ENCODE measurements at places on chromosomes 2 and 18. TPM values are rescaled to one million over a fixed set of nuclear protein-coding genes. Genes with fewer than 3 reads are reported as not detected.

DNA sequence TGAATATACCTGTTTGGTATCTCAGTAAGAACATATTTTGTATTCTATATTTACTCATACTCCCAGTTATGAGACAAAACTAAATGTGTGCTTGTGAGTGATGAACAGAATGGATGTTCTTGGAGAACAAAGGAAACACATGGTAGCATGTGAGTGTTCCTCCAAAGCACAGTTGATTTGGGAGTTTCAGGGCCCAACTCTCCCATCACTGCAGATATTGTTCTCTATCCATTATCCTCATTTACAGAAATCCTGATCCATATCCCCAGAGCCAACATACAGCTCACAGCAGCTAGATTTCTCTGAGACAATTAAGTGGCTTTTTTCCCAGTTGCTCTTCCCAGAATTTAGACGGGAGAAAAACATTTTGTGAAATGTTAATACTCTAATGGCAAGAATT, 75.6 kb upstream of the MAPRE2 start:
- DNase-seq, result no peak

The DARS1 gene
- 88.3 TPM for total RNA-seq

The KCNK3 gene
- total RNA-seq, result 0.03 TPM

The SNORC gene
- 0.30 TPM for total RNA-seq

The UGT1A8 gene
- 15.1 TPM for total RNA-seq

DNA sequence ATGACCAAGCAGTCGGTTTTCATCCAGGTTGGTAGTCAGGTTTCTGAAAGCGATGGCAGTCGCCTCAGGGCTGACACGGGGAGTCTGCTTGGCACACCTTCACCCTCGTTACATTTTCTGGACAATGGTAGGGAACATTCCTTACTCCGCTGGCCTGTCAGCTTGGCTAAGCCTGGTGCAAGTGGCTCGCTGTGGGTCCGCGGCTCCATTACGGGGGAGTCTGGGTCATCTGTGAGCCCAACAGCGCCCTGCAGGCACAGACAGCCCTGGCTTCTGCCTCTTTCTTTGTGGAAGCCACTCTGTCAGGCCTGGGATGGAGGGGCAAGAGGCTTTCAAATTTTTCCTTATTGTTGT, 95.6 kb downstream of the HDAC4 start:
- DNase-seq, result no peak

DNA sequence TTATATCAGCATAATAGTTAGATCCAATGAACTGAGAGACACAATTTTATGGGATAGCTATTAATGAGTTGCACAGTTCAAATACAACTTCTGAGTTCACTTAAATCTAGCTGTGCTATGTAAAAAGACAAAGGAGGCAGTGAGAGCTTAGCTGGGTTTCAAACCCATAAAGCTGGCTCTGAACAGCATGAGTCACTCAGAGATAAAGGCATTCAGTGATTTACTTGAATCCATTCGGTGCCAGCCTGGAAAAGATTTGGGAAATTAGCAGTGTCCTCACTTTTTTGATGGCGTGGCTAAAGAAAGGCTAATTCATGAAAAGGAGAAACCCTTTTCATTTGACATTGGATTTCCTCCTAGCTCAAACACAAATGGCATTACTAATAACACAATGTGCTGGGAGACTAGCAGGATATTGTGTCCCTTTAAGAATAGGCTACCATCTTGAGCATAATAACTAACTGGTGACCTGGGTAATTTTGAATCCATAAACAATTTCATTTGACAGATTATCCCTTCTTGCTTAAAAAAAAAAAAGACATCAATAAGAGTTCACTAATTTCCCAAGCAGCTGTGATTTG, 98.4 kb upstream of the NEUROD1 start:
- peak; percentile 54 for DNase-seq

DNA sequence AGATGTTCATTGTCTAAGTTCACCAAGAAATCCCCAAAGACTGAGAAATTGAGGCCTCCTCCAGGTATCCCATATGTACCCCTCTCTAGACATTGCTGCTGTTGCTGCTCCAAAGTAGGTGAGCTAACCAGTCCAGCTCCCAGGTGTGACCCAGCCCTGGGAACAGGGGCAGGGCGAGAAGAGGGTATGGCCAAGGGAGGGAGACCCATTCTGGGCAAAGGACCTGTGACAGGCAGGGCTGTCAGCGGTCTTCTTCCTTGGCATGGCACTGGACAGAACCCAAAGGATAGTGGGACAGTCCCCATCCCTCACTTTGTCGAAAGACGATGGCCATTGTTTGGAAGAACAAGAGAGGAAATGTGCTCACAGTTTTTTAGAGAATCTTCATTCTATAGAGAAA, 7.2 kb upstream of the INO80C start:
- DNase-seq, result no peak

DNA sequence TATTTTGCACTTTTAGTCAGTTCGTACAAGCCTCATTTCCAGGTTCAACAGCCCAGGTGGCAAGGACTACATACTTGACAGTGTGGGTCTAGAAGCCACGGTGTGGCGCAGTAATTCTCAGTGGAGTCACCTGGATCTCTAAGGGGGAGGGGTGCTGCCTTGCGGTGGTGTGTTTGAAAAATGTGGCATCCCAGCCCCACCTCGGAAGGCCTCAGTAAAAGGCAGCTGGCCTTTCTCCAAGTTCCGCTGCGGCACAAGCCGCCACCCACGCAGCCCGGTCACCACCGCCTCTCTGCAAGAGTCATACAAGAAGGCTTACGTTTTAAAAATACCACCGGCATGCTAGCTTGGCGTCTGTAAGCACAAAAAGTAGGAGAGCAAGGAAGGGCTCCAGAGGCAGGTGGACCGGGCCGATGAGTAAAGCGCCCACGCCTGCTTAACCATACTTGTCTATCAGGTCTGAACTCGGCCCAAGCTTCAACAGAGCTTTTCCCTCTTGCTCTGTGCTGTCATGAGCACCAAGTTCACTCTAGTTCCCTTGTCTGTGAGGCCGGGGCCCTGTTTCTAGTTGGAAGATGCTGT, 49.5 kb downstream of the SPRED2 start:
- DNase-seq, result peak; percentile 92

- peak; percentile 60 for DNase-seq
Measured at GRCh38 chr2:109266998-109267854, 138.2 kb downstream of the SH3RF3 start.

DNA sequence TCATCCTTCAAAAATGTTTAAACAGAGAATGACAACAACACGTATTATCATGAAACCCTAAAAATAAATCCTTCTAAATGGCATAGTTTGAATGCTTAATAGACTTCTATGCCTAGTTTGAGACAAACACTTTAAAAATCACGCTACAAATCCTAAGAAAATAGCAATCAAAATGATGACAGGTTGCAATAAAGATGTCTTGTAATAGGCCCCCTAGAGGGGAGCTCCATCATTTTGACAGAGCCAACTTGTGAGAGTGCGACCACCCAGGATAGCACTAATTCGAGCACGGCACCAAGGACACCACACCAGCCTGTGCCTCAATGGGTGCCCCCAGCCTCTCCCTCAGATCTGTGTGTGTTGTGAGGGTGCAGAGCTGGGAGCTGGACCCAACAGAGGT, 241.3 kb upstream of the PXDN start:
- DNase-seq, result no peak

DNA sequence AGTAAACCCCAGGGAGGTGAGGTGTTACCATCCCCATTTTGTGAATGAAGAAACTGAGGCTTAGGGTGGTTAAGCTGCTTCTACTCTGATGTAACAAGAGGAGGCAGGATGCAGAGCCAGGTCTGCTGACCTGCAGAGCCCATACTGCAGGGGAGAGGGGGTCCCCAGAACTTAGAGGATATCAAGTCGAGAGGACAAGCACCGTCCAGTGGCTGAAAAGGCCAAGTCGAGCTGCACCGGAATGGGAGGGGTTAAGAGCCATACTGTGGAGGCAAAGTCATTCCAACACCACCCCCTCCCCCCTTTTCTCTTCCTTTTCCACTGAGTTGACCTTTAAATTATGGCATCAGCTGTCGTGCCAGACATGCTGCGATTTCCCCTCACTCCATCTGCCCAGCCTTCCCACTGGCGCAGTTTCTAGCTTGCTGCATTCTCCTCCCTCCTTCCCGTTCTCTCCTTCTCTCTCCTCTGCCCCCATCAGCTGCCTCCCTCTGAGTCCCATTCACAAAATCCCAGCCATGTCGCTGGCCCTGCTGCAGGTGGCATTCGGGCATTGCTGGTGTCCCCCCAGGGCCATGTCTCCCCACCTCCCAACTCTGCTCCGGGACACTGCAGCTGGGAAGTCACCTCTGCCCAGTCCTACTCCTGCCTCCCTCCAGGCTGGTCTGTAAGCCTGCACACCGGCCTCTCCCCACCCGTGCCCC, 346.9 kb downstream of the DYSF start:
- DNase-seq, result no peak

- DNase-seq, result no peak
Measured at GRCh38 chr18:58490238-58490637, 138.7 kb downstream of the ALPK2 start.

GRCh38 chr2:114157057-114157385, 267.1 kb downstream of the ACTR3 start:
- DNase-seq, result no peak

GRCh38 chr2:51919395-51919794, 887.5 kb upstream of the NRXN1 start:
- no peak for DNase-seq

The TSPYL6 gene
- total RNA-seq, result not detected

DNA sequence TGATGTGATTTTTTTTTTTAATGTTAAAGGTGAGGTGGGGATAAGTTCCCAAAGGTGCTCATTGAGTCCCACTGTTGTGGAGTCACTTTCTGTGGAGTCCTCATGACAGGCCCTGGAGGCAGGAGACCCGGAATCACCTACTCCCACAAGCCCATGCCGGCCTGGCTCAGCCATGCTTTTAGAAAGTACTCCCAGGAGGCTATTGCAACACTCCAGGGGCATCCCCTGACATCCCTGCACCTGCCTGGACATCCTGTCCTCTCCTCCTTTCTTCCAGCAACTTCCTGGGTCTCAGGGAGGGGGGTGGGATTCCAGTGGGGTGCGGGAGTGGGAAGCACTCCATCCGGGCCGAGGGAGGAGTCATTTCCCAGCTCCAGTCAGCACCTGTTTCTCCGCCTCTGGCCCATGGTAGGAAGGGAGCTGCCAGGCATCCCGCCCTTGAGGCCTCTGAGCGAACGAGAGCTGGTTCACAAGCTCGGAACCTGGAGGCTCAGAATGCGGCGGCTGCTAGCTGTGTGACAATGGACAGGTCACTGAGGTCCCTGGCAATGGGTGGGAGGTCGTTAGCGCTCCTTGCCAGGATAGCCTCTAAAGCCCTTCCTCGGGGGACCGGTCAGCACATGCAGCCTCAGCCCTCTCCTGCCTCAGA, 163.9 kb upstream of the ID2 start:
- DNase-seq, result no peak

- DNase-seq, result no peak
Measured at GRCh38 chr2:153532140-153532539, 53.6 kb upstream of the RPRM start.

DNA sequence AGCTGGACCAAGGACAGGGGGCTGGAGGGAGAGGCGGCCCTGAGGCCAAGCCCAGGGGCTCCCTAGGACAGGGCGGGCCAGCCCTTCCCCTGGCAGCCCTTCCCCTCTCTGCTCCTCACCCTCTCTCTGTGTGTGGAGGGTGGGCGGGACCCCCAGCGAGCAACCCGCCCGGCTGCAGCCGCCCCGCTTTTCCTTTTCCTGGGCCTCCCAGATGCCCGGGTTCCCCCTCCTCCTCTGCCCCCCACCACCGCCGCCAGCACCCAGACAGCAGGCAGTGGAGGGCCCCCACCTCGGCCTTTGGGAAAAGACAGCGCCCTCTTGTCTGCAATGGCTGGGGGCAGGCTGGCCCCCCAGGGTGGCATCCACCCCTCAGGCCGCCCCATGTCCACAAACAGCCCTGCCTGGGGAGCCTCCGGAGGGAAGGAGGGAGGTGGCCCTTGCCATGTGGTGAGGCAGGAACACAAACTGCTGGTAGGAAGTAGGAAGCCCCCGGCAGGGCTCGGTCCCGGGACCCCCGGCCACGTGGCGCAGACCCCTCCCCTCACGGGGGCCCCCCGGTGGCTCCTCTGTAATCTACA, 135.1 kb upstream of the CTDP1 start:
- no peak for DNase-seq
